HCT116 (cell line): ENCODE measurements at places on chromosomes 6 and 20. TPM values are rescaled to one million over a fixed set of nuclear protein-coding genes. Genes with fewer than 3 reads are reported as not detected.
A peak's percentile ranks its signal among the peaks of the same experiment; 100 is the strongest.

DNA sequence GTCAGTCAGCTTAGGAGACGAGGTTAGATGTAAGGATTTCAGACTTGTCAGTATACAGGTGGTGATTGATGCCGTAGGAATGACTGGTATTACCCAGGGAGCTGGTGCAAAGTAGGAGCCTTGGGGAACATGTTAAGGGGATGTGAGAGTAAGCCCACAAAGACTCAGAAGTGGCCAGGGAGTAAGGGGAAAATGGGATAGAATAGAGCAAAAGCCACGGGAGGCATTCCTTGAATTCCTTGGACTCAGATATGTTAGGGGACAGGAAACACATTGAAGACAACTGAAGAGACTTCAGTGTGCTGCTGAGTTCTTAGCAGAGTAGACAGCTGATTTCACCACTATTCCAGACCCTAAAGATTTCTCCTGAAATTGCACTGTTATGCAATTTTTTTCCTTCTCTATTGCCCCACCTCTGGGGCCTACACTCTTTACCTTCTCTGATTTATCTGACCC, 1.2 kb upstream of the ACAT2 start:
- DNase-seq = no peak

The OLIG3 gene
- not detected for total RNA-seq

The HLA-DRA gene
- 4.7 TPM for total RNA-seq

GRCh38 chr20:35637276-35637675, 21.6 kb downstream of the SPAG4 start:
- DNase-seq = no peak

- no peak for DNase-seq
Measured at GRCh38 chr20:12264711-12265110, 347.0 kb downstream of the BTBD3 start.

GRCh38 chr20:46640536-46641311, 10.5 kb downstream of the SLC13A3 start:
- no peak for DNase-seq

The TMEM244 gene
- not detected for total RNA-seq

DNA sequence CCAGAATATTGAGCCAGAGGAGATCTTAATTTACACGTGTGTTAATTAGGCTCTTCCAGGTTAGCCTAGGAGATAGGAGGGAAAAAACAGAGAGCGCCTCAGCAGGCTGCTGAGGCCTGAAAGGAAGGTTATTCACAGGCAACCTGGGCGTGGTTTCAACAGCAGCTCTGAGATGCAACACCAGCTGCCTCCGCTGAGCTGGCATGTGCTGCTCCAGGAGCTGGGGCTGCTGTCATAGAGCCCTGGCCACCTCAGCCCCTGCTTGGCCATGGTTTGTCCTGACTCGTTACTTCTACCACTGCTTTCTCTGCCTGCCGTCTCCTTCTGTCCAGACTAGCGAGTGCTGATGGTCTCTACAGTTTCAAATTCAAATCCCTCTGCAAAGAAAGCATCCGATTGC, 32.4 kb upstream of the RPP40 start:
- peak; percentile 8 for DNase-seq

The NKX2-2 gene
- total RNA-seq = not detected

GRCh38 chr6:17015144-17015543, 86.7 kb upstream of the STMND1 start:
- DNase-seq = no peak
